ENCODE measurements at places on chromosomes 3 and 15. TPM values are rescaled to one million over a fixed set of nuclear protein-coding genes. Genes with fewer than 3 reads are reported as not detected.

The ZDHHC3 gene
- total RNA-seq: 61.5 TPM

The RPL39L gene
- 20.7 TPM for total RNA-seq

The POPDC2 gene
- total RNA-seq: 0.40 TPM

The GP9 gene
- not detected for total RNA-seq

The CFAP100 gene
- total RNA-seq: not detected

The KCNMB3 gene
- 2.6 TPM for total RNA-seq

The MNS1 gene
- total RNA-seq: 0.20 TPM

The TGM5 gene
- not detected for total RNA-seq

Data from lung microvascular endothelial cell (primary cell).